Adipocyte (in vitro differentiated cells): ENCODE measurements at places on chromosomes 16 and 17.

GRCh38 chr16:82943371-82943770 lies 316.6 kb downstream of the CDH13 start:
- peak; percentile 20 for DNase-seq

DNA sequence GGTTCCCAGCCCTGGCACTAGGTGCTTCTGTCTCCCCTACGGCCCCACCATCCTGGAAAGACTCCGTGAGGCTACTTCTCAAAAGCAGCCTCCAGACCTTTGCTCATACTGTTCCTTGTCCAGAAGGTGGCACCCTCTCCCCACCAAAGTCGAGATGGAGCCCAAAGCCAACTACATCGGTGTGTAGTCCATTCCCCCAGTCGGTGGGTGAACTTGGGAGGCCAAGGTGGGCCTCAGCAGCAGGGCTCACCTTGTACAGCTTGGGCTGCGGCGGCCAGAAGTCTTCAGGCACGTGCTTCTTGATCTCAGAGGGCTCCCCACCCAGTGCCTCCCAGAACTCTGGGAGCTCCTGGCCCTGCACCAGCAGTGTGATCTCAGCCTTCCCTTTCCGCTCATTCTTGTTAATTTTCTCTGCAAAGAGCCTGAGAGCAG lies 10.2 kb downstream of the FLII start:
- DNase-seq, result peak; percentile 79

GRCh38 chr17:45403906-45404490 lies 28.7 kb downstream of the ARHGAP27 start:
- no peak for DNase-seq

GRCh38 chr17:64447526-64447925 lies 1.4 kb upstream of the MILR1 start:
- no peak for DNase-seq

DNA sequence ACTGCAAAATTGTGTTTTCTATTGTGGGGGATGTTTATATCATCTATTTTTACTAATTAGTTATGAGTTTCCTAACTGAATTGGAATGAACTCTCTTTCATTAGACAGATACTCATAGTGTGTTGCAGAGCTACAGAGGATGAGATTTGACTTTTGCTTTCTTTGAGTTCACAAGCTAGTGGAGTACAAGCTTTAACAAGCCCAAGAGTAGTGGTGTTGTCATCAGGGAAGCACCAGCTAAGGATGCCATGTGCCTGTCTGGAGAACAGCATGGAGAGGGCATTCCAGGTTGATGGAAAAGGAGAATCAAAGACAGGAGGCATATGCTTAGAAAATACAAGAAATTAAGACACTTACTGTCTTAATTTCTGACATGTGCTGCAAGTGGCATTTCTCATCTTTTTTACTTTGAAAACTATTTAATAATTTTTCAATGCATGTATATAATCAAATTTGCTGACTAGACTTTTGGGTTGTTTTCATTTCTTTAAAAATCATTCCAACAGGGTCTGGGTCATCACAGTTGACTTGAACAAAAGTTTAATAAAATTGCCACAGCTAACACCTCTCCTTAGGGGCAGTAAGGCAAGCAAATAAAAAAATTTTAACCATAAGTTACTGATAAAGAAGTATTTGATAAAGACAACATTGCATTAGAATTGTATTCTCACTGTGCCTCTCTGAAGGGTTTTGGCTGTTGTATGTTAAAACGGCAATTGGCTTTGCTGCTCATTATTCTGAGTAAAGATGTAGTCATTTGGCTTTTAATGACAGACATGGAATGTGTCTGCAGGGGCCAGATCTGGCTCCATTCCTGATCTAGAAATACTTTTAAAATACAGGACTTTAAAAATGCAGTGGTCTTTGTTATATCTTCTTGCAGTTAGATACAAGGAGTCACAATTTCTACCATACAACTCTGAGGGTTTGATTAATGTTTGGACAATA lies 323.7 kb upstream of the CDH11 start:
- no peak for DNase-seq

DNA sequence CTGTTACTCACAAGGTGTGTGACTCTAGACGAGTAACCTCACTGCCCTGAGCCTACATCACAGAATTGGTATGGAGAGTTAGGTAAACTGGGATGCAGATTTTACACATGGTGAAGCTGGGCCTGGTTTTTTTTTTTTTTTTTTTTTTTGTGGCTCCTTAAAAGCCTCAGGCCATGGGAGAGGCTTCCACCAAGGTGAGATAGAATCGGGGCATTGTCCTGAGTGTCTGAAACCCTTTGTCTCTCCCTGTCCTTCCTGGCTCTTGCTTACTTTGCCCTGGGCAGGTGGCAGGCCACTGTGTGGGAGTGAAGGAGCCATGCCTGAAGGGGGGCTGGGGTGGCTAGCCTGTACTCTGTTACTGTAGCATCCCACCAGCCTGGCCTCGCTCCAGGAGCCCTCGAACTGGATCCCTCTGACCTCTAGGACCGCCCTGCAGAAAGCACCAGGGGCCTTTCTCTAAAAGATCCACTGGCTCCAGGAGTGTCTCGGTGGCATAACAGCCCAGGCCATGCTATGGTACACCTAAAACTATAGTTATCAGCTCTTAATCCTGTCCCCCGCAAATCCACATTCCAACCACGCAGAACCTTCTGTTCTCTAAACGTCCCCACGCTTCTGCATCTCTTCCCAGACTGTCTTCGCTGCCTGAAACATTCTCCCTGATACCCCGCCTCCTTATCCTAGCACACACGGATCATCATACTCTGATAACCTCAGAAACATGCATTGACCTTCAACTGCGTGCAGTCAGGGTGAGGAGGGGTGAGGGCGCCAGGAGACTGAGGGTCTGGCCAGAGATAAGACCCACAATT lies 1.7 kb upstream of the SLC13A2 start:
- DNase-seq, result no peak

DNA sequence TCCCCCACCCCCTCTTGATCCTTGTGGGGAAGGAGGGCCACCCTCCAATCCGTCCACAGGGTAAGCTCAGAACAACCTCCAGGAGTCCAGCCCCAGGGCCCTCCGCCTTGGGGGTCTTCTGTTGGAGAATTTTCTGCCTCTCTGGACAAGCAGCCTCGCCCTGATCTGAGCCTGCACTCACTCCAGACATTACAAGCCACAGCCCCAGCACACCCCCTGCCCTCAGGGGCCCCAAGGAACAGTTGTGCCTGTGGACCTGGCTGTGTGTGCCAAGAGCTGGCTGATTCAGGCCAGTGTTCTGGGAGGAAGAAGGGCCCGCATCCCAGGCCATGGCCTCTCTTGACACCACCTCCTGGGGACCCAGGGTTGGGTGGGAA lies 477 bp upstream of the ARHGAP27 start:
- no peak for DNase-seq

DNA sequence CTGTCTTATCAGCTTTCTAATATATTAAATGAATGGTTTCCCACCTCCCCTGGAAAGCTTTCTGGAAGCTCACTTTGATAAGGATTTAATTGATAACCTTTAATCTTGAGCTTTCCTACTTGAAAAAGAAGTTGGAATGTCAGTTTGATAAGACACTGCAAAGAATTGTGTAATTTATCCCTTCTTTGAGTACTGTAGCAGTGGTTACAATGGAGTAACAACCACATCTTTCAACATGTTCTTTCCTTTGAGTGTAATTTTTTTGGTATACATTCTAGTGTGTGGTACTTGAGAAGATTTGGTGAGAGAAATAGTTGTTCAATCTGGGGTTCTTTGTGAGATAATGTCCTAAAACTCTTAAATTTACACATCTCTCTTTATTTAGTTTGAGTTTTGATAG lies 43.4 kb downstream of the CPD start:
- peak; percentile 24 for DNase-seq

DNA sequence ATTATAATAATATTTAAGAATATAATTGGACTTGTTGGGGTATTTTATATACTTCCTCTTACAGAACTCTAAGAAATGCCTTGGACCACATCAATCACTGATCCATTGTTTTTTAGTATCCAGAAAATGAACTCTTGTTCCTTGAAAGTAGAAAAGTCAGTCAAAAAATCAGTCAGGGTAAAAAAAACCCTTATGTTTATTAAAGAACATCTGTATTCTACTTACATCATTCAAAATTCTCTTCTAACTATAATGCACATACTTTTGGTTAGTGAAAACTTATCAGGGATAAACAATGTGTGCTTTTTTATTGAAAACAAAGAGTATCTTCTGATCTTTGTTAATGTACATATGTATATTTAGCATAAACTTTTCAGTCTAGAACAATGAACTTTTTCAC lies 23.5 kb upstream of the CDR2 start:
- DNase-seq, result no peak

DNA sequence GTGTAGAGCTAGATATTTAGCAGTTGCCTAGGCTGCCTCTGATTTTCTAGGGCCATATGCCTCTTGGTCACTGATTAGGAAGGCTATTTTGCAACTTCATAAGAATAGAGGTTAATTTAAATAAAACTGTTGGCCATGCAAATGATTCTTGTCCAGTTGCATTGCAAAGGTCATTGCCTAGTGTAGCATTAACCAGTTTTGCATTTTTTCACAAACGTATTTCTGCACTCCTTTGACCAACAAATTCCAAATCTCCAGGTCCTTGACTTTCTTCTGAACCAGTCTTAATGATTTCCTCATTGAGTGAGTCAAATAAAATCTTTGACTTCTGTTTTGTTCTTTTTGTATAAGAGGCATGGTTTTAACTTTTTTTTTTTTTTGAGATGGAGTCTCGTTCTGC lies 33.5 kb downstream of the ERCC4 start:
- DNase-seq, result no peak

- no peak for DNase-seq
These were observed 179.9 kb downstream of the CCDC182 start for GRCh38 chr17:57565176-57565575.

GRCh38 chr17:31523862-31524730 lies 132.6 kb downstream of the RAB11FIP4 start:
- DNase-seq, result no peak

DNA sequence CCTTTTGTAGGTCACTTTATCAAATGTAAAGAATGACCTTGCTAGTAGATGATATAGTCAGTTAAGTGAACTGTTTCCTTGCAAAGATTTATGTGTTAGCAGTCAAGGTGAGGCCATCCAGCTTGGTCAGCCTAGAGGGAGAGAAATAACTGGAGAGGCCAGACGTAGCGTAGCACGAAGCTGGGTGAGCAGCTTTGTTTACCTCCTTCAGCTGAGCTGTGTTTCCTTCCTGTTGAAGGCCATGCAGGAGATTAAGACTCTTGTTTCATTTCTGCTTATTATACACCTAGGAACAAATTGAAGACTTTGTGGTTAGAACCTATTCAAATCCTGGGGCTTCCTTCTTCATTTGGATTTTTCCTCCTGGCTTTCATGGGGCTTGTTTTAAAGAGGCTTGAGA lies 267.1 kb downstream of the PHKB start:
- no peak for DNase-seq

GRCh38 chr17:15498107-15498506 lies 30.7 kb upstream of the CDRT4 start:
- no peak for DNase-seq

- DNase-seq, result no peak
These were observed 6.0 kb downstream of the HIC1 start for GRCh38 chr17:2060681-2061440.

DNA sequence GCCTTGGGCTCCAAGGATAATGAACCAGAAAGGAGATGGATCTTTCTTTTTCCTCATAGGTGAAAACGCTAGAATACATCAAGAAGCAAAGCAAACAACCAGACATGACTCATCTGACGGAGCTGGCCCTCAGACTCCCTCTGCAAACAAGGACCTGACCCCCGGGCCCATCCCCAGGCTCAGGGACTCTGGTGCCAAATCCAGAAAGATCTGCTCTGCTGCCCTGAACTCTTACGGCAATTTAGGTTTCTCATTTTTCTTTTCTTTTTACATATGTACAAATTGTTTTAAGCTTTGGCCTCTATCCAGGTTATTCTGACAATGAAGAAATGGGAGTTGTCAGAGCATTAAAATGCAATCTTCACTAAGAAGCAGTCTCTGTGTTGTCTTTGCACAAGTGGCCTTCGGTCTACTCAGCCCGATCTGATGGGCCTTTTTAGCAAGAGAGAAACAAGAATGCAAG lies 17.7 kb downstream of the KNOP1 start:
- DNase-seq, result peak; percentile 69

DNA sequence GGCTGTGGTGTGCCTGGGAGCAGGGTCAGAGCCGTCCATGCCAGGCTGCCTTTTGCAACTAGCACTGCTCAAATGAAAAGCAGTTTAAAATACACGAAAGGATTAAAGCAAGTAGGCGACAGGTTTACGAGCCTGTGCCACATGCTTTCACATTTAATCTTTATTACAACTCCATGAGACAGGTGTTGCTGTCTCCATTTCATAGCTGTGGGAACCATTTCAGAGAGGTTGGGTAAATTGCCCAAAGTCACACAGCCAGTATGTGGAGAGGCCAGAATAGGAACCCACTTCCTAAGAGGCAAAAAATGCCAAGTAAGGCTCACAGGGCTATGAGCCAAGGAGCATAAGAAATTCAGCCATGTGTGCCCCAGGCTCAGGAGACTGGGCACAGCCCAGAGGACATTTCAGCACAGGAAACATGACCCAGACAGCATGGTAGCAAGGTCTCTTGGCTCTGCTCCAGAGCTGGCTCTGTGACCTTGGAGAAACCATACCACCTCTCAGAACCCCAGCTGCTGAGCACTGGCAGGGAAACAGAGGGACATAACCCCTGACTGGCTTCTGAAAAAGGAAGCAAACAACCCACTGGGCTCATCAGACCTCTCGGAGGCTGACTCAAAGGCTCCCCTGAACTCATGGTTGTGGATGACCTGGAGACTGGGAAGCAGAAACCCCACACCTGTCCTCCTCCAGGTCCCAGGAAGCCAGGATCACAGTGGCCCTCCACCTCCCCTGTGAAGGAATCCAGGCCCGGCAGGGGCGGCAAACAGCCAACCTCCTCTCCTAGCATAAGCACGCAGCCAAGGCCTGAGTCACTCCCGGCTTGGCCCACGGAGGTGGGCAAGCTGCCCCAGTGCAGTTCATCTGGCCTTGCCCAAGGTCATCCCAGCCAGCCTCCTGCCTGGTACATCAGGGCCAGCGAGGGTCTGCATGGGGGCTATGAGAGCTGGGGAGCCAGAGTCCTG lies 40.3 kb upstream of the MRPS23 start:
- DNase-seq, result peak; percentile 89

GRCh38 chr16:19338335-19338734 lies 52.8 kb downstream of the CLEC19A start:
- DNase-seq, result no peak

- no peak for DNase-seq
These were observed 690.5 kb downstream of the KCNJ2 start for GRCh38 chr17:70859829-70860228.

- DNase-seq, result peak; percentile 86
These were observed 12.0 kb upstream of the MEOX1 start for GRCh38 chr17:43673516-43674323.

GRCh38 chr17:20085283-20085845 lies 76.2 kb downstream of the SPECC1 start:
- DNase-seq, result peak; percentile 52

DNA sequence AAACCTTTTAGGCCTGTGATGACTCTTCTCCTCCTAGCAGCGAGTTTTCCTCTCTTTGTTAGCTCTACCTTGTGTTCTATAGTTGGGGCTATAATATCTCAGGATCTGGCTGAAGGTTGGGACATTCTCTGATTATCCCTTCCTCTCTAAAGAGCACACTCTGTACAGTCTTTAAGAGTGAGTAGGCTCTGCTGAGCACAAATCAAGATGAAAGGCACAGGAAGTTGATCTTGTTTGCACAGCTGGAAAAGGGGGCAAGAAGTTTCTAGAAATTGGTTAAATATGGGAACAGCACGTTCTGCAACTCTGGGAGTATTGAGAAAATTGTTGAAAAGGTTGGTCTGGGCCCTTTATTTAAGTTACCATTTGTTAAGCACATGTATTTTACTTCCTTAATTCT lies 240.9 kb downstream of the CDH11 start:
- DNase-seq, result peak; percentile 27
